EL (cell line): ENCODE measurements at places on chromosomes 16 and 17.

- DNase-seq, result no peak
Measured at GRCh38 chr17:77929180-77929564, 29.3 kb upstream of the TNRC6C start.

DNA sequence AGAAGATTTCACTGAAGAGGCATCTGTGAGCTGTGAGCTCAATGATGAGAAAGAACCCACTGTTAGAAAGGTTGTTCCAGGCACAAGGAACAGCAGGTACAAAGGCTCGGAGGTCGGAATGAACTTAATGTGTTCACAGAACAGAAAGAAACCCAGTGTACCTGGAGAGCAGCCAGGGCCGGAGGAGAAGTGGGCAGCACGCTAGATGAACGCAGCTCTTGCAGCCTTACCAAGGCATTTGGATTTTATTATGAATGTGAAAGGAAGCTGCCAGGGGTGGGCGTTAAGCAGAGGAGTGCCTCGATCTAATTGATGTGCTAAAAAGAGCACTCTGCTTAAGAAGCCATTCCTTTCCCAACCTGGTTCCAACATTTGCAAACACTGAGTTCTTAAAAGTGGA is 19.0 kb downstream of the EEF2K start:
- DNase-seq, result no peak

GRCh38 chr16:35252356-35252936 is 1793.0 kb downstream of the TP53TG3F start:
- DNase-seq, result no peak

GRCh38 chr16:31356566-31357323 is 1.8 kb downstream of the ITGAX start:
- DNase-seq, result no peak

GRCh38 chr17:17127156-17127555 is 79.0 kb downstream of the PLD6 start:
- no peak for DNase-seq

DNA sequence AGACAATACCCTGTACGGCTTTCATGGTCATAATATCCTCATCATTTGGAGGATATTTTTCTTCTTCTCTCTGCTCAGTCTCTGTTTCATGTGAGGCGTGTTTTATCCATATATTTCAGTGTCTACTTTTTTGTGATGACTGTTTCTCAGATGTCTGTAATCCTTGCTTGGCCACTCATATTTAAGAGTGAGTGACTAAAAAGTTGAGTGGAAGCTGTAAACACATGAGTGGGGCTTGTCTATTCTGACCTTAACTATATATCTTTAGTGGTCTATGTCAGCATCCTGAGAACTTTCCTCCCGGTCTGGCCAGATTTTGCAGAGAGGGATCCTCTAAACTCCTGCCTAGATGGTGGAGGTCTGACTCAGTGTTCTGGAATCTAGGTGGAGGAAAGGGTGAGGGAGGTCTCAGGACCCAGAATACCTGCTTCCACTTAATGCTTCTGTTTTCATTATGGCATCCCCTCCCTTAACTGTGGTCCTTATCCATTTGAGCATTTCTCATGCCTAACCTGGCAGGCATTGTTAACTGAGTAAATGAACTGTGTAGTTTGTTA is 6.0 kb downstream of the DDX19B start:
- DNase-seq, result no peak

- DNase-seq, result no peak
Measured at GRCh38 chr17:74008196-74008595, 195.3 kb upstream of the RPL38 start.

GRCh38 chr17:57724026-57724728 is 20.9 kb downstream of the CCDC182 start:
- no peak for DNase-seq

- no peak for DNase-seq
Measured at GRCh38 chr16:71359431-71359830, 908 bp downstream of the CALB2 start.

- DNase-seq, result no peak
Measured at GRCh38 chr17:69651921-69652320, 237.4 kb downstream of the MAP2K6 start.

GRCh38 chr17:33330877-33331276 is 37.8 kb upstream of the ASIC2 start:
- DNase-seq, result no peak

DNA sequence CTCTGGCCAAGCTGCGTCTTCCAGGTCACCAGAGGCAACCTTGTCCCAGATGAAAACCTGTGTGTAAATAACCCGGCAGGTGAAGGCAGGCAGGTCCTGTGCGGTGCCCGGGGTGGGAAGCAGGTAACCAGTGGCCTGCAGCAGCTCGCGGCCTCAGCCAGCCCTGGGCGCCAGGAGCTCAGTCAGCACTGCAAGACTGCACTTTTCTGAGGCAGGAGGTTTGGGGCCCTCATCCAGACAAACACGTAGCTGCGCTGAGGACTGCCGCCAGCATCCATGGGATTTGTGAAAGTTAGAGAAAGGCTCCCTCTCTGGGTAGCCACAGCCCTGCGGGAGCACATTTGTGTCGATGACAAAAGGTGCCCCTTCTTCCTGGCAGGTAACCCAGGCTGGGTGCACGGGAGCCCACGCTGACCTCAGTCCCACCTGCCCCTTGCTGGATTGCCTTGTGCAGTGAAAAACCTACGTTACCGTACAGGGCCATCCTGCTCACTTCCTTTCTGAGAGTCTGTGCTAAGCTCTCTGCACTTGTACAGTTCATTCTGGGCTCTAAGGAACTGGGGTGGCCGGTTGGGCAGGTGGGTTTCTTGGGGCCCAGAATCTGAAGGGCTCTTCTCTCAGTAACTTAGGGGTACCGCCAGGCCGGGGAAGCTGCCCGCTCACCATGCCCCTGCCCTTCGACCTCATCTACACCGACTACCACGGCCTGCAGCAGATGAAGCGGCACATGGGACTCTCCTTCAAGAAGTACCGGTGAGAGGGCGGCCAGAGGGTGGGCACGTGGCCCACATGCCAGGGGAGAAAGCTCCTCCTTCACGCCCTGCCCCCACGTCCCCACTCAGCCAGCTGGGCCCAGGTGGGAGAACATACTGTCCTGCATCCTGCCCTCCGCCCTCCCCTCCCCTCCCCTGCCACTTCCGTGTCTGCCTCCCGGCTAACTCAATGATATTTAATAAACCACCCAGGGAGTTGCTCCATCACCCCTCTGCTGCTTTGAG is 56.4 kb downstream of the MGAT5B start:
- DNase-seq, result no peak

DNA sequence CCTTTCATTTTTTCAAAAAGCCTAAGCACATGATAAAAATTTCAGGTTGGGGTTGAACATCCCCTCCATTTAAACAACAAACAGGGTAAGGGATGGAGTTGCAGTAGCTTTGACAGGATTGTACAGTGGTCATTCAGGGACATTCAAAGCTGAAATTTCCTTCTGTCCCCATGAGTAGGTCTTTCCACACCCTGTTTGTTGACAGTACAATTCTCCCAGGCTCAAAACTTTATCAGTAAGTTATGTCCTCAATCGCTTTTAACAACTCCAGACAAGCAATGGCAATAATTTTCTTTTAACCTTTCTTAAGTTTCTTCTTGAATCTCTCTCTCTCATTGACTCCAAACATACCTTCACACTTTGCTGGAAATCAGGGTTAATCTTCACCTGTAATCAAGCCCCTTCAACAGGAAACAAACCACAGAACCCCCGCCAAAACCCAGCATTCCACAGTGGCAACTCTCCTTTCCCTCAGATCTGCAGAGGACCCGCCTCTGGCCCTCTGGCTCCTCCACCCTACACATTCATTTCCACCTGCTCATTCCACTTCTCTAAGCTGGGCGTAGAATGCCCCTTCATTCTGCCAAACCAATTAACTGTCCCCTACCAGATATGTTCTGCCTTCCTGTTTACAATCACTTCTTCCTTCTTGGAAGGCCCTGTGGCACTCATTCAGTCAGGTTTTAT is 20.7 kb downstream of the TXNDC11 start:
- DNase-seq, result no peak

DNA sequence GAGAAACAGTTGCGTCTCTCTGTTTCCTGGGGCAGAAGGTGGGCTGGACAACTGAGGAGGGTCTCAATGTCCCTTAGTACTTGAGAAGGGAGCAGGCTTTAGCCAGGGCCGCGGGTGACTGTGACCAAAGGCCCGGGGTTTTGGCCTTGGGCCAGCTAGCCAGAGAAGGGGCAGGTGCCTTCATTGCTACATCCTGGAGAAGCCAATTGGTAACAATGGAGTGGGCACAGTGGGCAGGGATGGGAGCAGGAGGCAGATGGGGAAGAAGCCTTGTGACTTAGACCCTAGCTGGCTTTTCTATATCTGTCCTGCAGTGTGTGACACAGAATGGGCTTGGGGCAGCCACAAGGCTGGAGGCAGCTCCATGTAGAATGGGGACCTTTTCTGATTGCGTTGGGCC is 46.0 kb downstream of the CLEC16A start:
- DNase-seq, result no peak

DNA sequence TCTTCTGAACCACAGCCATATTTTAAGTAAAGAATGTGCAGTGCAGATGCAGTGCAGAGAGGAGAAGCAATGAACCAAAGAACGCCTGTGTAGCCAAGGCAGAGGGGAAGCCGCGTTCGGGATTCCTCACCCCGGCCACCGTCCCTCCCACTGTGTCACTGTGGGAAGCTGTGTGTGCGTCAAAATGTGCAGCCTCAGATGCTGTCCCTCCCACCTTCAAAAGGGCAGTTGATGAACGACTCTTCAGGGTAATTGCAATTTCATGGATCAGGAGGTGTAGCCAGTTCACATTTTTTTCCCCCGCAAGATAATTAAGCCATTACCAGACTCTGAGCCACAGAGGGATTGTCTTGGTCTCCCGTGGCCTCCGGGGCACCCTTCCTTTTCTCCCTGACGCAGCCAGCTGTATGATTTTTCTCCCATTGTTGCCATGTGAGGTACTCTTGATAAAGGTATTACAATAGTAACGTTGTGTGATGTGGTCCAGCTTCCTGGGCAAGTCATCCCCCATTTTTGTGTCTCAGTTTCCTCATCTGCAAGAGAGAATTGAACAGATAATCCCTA is 190.0 kb downstream of the FOXL1 start:
- DNase-seq, result no peak

DNA sequence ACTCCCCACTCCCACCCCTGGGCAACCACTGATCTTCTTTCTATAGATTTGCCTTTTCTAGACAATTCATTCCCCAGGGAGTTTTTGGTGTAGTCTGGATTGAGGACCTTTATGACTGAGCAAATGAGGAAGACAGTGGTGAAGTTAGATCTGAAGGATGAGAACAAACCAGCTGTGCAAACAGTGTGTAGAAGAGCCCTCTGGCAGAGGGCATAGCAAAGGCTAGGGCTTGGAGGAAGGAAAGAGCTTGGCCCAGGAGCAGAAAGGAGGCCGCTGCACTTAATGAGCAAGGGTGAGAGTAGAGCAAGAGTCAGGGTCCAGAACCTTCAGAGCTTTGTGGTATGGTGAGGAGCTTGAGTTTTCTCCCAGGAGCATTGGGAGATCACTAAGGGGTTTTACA is 352.7 kb downstream of the CA10 start:
- no peak for DNase-seq

DNA sequence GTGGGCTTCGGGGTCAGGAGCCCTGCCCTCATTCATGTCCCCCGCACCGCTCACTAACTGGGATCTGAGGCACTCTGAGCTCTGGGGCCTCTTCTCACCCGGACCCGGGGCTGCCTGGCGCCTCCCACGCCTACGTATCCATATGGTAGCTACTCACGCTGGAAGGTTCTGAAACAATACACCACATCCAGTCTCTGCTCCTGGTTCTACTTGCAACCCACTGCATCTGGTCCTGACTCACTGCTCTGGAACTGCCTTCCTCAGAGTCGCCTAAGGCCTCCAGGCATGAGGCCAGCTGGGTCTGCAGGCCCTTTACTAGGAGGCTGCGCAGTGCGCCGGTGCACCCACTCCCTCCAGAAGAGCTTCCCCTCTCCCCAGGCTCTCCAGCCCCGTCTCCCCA is 18.1 kb downstream of the USP36 start:
- DNase-seq, result peak; percentile 100

GRCh38 chr17:66445229-66445628 is 142.8 kb downstream of the PRKCA start:
- DNase-seq, result no peak

- no peak for DNase-seq
Measured at GRCh38 chr17:2354311-2354710, 17.0 kb downstream of the SGSM2 start.

DNA sequence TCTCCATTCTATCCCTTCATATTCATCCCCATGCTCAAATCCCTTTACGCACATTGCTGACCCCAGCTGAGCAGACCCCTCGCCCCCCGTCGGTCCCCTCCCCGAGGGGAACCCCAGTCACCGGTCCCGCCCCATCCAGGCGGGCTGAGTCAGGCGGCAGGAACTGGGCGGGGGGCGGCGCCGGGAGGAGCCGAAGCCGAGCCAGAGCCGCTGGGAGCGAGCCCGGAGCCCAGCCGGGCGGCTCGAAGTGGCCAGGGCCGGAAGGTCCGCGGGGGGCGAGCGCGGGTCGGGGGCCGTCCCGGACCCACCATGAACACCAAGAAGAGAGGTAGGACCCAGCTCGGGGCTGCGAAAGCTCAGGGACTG is 8.6 kb downstream of the RIPOR1 start:
- DNase-seq, result peak; percentile 63

DNA sequence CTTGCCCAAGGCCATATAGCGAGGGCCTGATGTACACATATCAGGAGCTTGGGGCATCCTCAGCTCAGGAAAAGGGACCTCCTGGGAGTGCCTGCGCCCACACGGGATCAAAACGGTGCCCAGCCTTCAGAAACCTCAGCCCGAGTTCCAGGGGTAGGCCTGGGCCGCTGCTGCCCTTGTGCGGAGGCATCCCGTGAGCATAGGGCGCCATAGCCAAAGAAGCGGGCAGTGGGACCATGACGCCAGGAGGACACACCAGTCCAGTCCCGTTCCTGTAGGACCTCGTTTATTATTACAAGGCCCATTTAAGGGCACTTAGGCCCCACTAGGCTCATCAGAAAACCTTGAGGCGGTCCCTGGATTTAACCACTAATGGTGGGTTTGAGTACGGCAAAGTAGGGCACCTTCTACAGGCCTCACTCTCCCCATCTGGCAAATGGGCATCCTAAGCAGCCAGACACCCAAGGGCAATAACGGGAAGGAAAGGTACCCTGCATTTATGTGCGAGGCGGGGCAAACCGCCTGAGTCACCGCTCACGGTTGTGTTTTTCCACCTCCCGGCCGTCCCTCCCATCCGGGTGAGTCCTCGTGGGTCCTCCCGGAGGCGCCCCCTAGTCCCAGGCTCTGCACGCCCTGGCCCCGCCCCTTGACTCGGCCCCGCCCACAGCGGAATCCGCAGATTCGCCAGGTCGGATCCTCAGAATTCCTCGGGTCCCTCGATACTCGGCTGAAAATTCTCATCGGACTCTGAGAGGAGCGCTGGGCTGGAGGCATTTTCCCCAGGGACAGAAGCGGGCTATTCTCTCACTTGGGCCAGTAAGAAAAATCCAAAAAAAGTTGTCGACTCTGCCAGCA is 726 bp upstream of the SETD1A start:
- DNase-seq, result peak; percentile 87

- DNase-seq, result no peak
Measured at GRCh38 chr16:66587881-66588600, 8.8 kb downstream of the CMTM2 start.

DNA sequence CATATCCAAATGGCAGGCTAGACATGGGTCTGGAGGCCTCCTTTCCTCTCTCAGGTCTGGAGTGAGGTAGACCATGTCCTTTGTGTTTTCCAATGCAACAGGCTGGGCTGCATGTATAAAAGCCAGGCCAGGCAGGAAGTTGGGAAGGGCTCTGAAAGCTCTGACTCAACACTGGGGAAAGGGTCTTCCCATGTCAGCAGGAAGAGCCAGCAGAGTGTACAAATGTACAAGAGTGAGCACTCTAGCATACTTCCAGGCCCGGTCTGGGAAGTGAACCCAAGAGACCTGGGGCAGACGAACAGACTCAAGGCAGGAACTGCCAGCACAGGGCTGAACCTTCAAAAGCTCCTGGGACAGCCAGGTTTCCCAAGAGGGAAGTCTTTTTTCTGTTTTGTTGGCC is 7.0 kb downstream of the ATPAF2 start:
- DNase-seq, result peak; percentile 53
